ENCODE measurements at places on chromosomes 5 and 9. TPM values are rescaled to one million over a fixed set of nuclear protein-coding genes. Genes with fewer than 3 reads are reported as not detected.

The WNK2 gene
- 207 TPM for total RNA-seq

The NFIB gene
- 156 TPM for total RNA-seq

The TMEM252 gene
- 47.3 TPM for total RNA-seq

The F12 gene
- 22.2 TPM for total RNA-seq

The ENHO gene
- not detected for total RNA-seq

GRCh38 chr5:116371431-116371830 is 203.2 kb downstream of the SEMA6A start:
- DNase-seq = no peak

DNA sequence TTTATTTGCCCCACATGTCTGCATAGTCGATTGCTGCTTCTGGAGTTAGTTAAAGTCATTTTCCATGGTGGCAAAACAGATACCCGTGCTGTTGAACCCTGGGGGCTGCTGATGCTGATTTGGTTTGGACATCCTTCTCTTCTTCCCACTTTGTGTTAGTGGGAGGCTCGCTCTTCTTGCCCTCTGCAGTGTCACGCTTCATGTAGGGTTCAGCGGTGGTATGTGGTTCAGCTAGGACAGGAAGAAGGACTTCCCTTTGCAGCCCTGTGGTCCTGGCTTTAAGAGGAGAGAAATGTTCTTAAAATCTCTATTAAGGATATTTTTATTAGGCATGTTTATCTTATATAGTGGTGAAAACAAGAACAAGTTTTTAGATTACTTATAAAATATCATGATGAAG is 36.2 kb downstream of the SLC36A1 start:
- DNase-seq = no peak

DNA sequence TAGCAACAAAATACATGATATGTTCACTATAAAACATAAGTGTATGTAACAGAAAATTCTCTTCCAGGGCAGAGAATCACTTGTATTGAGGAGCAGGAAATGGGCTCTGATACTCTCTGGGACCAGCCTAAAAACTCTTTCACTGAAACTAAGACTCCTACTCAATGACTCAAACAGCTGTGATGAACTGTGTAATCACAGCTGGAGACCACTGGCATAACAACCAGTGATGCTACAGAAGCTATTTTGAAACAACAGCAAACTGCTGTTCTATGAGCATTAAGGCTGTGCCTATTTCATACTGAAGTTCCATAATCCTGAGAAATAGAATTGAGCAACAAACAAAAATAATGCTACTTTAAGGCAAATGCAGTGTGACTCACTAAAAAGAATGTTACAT is 594.0 kb downstream of the HINT1 start:
- no peak for DNase-seq
